Left ventricle myocardium superior (tissue), 1 donor: ENCODE measurements at places on chromosomes 6 and 20. TPM values are rescaled to one million over a fixed set of nuclear protein-coding genes. Genes with fewer than 3 reads are reported as not detected.

The ZNF334 gene
- 0.52 TPM for total RNA-seq

The CD109 gene
- 7.6 TPM for total RNA-seq

DNA sequence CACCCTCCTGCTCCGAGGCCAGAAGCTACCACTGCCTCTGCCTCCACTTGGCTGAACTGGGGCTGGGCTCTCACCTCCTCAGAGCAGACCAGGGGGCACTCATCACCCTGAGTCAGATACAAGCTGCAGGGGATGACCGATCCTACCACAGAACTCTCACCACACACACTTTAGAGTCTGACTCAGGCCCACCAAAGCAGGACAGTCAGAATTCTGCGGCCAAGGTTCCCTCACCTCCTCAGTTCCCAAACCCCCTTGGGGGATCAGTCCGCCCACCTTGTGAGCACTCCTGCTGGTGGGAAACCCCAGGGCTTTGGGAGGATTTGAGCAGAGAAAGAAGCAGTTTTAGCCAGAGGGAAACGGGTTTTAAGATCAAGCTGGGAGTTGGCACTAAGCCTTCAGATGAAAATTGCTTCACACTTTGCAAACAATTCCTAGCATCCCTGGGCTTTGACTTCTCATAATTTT, 587.8 kb upstream of the JAG1 start:
- DNase-seq = no peak

DNA sequence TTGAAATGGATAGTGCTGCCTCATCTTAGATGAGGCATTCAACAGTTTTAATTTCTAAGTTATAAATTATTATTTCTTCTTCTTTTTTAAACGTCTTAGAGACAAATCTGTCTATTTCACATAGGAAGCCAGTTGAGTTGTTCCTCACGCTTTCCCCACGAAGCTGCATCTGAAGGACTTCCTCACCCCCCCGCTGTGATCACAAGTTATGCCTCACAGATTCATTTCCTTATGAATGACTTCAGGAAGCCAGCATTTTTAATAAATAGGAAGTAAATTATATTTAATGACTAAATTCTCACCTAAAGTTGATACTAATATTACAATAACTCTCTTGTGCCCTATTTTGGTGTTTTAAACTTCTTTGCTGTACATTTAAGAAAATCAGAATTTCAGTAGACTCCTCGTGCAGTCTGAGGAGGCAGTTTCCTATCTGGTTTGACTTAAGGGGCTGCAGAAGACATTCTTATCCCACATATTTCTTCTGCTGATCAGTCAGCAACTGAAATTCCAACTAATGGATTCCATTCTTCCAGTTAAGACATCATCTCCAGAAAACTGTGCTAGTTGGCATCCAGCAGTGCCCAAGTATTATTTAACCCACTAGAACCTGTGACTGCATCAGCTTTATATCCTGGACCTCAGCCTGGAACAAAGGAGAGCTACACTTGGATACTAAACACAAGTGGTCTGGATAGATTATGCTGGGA, 182.7 kb upstream of the CCN2 start:
- no peak for DNase-seq

- no peak for DNase-seq
These were observed 7.9 kb upstream of the BMP7 start for GRCh38 chr20:57274299-57274698.

- DNase-seq = no peak
These were observed 57.7 kb downstream of the ZDHHC14 start for GRCh38 chr6:157438611-157439111.

DNA sequence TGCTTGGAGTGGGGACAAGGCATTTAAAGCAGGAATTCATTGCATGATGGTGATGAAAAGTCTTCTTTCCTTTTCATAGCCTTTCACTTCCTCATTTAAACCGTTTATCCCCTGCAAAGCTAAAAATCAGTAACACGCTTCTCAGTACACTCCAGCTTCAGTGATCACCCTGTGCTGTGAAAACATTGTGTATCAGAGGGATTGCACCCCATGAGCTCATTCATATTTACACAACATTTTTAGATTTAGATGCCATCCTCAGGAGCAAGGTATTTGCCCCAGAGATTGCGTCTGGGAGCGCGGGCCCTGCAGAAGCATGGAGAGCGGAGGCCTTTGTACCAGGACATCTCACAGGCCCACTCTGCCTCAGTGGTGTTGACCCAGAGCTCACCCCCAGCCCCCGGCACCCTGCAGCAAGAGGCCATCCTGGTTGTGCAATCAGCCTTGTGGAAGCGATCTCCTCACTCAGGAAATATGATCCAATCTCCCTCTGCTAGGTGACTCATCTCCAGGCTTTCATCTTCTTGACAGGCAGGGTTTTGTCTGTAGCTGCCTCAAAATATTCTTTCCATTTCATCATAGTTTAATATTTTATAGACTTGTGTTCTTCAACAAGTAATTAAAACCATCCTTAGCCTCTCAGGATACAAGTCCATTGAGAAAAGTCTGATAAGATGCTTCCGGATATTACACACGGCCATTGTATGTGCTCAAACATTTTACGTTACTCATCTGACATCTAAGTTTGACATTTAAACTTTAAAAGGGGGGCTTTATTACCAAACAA, 38.9 kb upstream of the THBS2 start:
- peak; percentile 45 for DNase-seq

DNA sequence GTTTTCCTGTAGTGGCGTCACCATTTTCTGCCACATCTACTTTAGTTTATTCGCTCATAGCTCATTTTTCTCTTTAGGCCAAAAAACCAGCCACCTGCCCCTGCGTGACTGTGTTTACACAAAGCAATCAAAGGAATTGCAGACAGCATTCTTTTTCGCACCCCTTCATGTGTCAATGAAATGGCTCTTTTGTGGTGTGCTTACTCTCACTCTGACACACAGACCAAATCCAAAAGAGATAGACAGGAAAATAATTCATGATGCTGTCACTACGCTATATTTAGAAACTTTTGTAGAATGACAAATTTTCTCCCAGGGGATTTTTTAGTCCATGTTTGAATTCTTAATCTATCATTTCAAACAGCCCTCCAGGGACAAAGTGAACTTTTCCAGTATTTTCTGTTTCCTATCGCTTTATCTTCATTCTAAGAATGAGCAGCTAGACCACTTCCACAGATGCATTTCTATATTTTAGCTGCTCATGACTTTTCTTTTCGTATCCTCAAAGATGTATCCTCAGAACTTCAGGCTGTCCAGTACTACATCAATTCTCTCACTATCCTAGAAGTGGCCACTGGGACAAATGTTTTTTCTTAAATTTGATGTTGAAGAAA, 37.9 kb upstream of the KHDRBS2 start:
- DNase-seq = no peak
